ENCODE measurements at places on chromosomes 12 and 14. TPM values are rescaled to one million over a fixed set of nuclear protein-coding genes. Genes with fewer than 3 reads are reported as not detected.

AQP2 gene
- not detected for total RNA-seq

GRCh38 chr12:73947326-73948026, 590.2 kb upstream of the ATXN7L3B start:
- DNase-seq, result no peak

GRCh38 chr14:73057944-73058223, 450 bp upstream of the RBM25 start:
- no peak for DNase-seq

CDH24 gene
- total RNA-seq, result 7.4 TPM

SSPN gene
- 10.9 TPM for total RNA-seq

HOXC9 gene
- not detected for total RNA-seq

NRIP2 gene
- not detected for total RNA-seq

PDZRN4 gene
- 14.0 TPM for total RNA-seq

- no peak for DNase-seq
These were observed 16.2 kb upstream of the IGF1 start for GRCh38 chr12:102496591-102496990.

OR6C1 gene
- total RNA-seq, result not detected

GRCh38 chr12:14452336-14452735, 86.9 kb downstream of the ATF7IP start:
- no peak for DNase-seq

- no peak for DNase-seq
These were observed 251.3 kb downstream of the SLC16A7 start for GRCh38 chr12:59847127-59847526.
